ENCODE measurements at places on chromosomes 5 and 9.

DNA sequence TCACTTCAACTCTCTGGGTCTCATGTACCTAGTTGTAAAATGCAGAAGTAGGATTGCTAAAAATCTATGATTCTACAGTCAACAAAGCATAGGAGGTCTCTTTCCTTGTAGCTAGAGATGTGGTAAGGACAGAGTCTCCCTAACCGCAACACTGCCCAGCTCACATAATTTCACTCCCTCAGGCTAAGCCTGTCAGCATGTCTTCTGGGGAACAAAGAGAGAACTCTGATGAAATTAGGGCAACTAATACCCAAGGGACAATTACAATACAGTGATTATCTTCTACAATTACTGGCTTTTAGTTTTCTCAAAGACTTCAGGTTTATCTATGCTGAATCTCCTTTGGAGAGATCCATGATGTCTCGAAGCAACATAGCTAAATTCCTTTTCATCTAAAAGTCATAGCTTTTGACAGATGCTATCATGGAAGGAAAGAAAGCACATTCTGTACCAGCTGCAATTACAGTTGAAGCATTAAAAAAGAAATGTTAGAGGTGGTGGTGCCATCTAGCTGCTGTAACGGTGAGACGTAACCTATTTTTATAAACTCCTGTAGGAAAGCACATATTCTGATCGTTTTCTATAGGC, 141.1 kb upstream of the TARS1 start:
- no peak for DNase-seq

- DNase-seq: no peak
Observed at GRCh38 chr9:92976431-92976830, 29.1 kb downstream of the FGD3 start.

- DNase-seq: no peak
Observed at GRCh38 chr5:33479311-33479710, 38.5 kb downstream of the TARS1 start.

DNA sequence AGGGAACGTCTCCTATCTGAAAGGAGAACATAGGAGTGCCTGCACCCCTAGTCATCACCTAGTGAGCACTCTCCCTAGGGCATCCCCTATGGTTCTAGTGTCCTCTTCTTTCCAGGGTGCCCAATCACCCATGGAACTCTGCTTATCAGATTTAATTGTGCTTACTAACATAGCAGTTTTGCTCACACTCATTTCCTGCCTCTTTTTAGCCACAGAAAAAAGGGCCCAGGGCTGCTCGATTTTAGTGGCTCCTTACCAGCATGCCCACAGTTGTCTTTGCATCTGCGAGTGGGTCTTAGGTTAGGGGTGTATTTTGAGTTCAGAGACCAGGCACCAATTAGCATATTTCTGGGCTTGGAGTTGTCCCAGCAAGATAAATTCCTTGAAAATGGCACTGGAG, 1110.2 kb downstream of the TAF11L14 start:
- no peak for DNase-seq

DNA sequence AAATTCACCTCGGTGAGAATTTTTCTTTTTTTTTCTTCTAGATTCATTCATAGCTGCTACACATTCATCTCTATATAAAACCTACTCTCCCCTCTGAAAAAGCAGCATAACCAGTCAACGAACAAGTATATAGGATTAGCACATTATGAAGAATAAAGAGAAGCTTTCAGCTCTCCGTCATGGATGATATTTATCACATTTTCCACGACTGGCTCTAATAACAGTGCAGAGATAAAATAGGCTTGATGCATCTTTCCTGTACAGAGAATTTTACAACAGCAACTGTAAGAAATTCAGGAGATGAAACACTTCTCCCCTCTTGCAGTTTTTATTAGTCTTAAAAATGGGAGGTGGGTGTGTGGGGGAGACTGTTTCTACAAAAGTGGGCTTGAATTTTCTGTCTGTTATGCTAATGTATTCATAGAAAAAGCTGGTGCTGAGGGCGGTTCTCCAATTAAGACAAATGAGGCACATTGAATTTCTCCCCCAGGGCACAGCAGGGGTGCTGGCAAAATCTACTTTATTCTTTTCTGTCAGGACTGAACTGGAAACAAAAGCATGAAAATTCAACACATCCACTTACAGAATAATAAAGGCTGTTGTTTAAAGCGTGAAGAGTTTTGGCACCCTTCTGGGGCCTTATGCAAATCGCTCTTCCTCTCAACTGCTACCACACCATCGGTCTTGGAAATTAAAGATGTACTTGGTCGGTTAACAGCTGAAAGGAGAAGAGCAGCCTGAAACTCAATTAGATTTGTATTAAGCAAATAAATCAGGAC, 233.9 kb upstream of the ZNF608 start:
- no peak for DNase-seq

- no peak for DNase-seq
Observed at GRCh38 chr5:761059-761771, 23.3 kb downstream of the ZDHHC11B start.

- DNase-seq: no peak
Observed at GRCh38 chr9:105290954-105291353, 46.5 kb downstream of the SLC44A1 start.

DNA sequence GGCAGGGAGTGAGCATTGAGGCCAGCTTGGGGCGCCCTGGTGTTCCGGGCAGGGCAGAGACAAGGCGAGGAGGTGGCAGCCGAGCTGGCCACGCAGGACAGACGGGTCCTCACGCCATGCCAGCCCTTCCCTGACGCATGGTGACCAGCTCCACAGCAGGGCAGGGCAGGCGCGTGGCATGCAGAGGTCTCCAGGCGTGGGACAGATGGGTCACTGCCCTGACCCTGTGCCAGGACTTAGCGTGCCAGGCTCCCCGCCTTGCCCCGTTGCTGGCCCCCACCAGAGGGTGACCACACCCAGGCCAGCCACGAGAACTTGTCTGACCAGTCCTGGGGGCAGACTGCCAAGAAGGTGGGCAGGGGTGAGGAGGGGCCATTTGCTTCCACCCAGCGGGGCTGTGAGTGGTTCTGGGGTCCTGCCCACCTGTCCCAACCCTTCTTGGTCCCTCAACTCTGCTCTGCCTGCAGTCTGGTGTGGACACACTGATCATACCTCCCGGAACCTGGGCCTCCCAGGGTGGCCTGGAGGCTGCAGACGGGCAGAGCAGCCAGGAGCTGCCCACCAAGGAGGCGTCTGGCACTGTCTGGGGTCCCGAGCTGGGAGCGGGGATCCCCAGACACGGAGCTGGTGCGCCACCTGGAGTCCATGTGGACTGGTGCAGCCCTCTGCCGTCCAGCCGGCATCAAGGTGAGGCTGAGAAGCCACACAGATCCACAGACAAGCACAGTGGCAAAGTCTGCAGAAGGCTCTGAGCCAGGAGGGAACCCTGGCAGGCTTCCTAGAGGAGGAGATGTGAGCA, at the start of gene RNF224:
RNF224 (plus strand) TSS at position 449 of the 799 bp plus-strand sequence. CDS start 834 bp downstream, outside the sequence.
- DNase-seq: peak; percentile 59

DNA sequence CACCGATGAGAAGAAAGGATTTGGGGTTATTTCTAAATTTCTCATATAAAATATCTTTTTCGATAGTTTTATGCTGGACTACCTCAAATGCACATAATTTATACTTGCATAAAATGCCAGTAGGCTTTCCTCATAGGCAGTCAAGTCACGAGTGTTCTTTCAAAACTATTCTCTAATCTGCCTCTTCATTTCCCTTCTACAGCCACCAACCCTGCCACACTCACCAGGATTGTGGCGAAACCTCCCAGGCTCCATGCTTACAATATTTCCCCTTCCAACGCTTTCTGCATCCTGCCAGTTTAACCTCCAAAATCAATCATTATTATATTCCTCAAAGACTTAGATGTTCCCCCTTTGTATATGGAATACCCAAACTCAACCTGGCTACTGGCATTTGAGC, 65.4 kb downstream of the FRMD3 start:
- no peak for DNase-seq

- no peak for DNase-seq
Observed at GRCh38 chr5:123215929-123216702, 127.1 kb downstream of the PRDM6 start.

DNA sequence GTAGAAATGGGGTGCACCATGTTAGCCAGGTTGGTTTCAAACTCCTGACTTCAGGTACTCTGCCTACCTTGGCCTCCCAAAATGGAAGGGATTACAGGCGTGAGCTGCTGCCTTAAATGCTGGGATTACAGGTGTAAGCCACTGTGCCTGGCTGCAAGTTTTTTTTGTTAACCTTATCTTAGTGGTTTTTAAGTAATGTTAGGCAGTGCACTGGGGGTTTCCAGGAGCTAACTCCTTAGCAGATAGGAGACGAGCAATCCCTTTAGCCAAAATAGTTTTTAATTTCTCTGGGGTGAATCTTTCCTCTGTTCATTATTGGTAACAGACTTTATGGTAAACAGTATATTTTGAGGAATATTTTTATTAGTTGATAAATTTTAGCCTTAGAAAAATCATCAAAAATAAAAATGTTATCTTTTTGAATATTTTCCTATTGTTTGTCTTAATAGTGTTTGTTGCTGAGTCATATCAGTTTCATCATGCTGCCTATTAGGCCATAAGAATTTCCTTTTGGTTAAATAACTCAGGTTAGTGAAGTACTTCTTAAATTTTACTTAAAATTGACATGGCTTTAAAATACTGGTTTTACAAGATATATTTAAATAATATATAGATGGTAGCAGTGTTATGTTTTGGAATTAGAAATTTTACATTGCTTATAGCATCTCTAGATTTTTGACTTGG, 37.9 kb downstream of the LMNB1 start:
- no peak for DNase-seq

DNA sequence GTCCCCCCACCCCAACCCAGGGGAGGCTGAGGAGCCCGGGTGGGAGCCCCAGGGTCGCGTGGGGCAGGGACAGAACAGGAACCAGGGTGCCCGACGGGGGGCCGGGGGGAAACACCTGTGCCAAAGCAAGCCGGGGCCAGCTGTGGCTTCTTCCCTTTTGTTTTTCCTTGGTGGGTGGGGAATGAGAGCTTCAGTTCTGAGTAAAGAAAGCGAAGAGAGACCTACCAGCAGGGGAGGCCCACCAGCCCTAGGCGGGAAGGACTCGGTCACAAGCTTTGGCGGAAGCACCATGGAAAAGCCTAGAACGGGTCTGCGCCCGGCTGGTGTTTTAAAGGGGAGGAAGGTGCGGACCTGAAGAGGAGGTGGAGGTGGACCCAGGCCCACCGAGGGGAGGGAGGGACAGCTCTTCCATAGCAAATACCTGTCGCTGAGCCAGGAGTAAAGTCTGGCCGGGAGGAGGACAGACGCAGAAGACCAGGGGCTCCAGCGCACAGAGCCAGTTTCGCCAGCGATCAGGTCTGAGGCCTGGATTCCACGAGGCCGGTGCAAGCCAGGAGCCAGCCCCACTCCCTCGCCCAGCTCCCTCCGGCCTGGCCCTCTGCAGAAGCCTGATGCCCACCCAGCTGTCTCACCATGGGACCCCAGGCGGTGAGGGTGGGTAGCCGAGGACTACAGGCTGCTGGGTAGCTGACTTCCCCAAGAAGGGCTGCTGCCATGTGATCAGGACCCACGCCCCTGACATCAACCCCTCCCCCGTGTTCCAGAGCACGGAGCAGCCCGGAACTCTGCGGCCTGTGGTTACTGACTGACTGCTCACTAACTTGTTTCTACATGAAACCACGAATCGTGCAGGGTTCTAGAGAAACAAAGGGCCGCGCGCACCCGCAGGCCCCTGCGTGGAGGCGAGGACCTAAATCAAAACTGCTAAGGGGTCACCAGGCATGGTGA, 849 bp upstream of the MGAT1 start:
- DNase-seq: no peak

GRCh38 chr9:82988488-82988887, 74.5 kb downstream of the RASEF start:
- no peak for DNase-seq

DNA sequence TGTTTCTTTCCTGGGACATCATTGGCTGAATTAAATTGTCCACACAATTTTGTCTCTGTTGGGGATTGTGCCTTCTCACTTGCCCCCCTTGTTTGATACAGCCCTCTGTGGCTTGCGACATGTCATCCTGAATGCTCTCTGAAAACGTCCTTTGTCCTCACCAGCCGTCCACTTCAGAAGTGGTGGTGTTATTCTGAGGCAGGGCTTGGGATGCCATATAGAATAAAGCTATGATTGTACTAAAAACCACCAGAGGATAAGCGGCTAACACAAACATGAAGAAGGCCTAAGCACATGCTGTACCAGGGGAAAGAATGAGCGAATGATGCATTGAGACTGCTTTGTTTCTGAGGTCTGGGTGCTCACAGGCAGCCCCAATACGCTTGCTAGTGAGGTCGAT, 3.5 kb upstream of the SNX30 start:
- DNase-seq: no peak

GRCh38 chr5:112548246-112548881, 129.3 kb upstream of the EPB41L4A start:
- no peak for DNase-seq
